ENCODE measurements at places on chromosomes 16 and 17.

GRCh38 chr17:31225831-31226230 lies 71.2 kb downstream of the OMG start:
- no peak for DNase-seq

DNA sequence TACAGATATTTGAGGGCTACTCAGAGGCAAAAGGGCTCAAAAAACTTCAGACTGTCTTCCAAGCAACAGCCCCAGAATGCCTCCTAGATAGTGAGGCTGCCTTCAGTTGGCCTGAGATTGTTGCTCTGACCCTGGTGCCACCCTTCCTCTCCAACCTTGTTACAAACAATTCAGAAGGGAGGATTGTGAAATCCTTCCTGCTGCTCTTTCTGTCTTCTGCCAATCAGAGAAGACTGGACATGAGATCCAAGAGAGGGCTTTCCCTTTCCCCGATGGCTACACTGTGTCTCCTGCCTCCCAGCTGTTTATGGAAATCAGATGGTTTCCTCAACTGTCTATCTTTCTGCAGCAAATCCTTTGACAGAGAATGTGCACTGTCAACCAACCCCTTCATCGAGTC lies 419.9 kb downstream of the CDH13 start:
- no peak for DNase-seq

GRCh38 chr17:13484020-13484419 lies 117.7 kb downstream of the HS3ST3A1 start:
- no peak for DNase-seq

DNA sequence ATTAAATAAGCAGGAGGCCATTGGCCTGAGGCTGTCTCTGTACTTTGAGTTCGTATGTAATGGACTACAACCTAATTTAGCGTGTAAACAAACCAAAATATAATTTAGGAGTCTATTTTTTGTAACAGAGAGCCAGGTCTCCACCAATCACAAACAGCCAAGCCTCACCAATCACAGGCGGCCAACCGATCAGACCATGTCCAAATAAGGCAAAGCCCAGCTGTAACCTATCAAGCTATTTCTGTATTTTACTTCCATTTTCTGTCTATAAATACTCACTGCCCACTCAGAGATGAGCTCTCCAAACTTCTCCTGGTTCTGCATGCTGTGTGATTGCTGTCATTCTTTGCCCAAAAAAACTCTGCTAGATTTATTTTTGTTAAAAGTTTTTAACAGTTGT lies 322.7 kb downstream of the NPIPA8 start:
- no peak for DNase-seq

- no peak for DNase-seq
These were observed 197.6 kb downstream of the MSI2 start for GRCh38 chr17:57453841-57454425.

- DNase-seq, result no peak
These were observed 34.2 kb upstream of the APPBP2 start for GRCh38 chr17:60559995-60560859.

- no peak for DNase-seq
These were observed 936 bp upstream of the RASL10B start for GRCh38 chr17:35730400-35731005.

DNA sequence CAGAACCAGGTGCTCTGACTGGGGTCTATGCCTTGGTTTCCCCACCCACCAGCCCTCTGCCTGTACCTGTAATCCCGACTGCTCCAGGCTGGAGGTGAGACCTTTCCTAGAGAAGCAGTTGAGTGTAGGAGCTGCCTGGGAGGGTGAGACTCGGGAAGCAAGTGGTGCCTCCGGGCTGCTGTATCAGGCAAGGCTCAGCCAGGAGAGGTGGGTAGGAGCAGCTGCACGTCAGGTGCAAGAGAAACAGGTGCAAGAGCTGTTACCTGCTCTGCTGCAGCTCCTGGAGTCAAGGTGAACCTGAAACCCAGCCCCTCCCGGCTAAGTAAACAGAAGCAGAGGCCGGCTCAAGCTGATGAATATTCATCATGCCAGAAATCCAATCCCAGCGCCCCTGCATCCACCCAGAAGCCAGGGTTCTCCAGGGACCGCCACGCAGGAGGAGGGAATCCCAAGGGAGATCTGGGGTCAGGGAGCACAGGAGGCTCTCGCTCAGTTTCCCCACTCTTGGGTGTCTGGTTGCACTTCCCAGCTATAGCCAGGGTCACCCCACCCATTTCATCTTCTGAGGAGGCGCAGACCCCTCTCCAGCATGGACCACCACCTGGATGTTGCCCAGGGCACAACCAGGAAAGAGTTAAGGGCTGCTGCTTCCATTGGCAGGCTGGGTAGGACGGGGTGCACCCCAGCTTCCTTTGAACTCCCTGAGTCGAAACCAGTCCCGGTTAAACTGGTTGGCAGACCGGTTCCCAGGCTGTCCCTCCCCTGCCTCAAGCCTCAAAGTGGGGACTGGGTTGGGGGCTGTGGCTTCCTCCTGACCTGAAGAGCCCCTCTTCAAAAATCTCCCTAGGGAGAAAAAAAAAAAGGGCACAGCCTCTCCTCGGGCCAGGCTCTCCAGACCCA lies at the start of gene PRR15L:
PRR15L (minus strand) TSS at position 293 of the 900 bp plus-strand sequence. CDS start 4,649 bp downstream, outside the sequence.
- no peak for DNase-seq

GRCh38 chr16:9068886-9069285 lies 22.6 kb upstream of the HAPSTR1 start:
- no peak for DNase-seq

GRCh38 chr16:10876799-10877341 lies at the start of gene CIITA:
Gene CIITA (plus strand): TSS chr16:10877202. CDS start chr16:10877331, 129 bp downstream.
- DNase-seq, result no peak

DNA sequence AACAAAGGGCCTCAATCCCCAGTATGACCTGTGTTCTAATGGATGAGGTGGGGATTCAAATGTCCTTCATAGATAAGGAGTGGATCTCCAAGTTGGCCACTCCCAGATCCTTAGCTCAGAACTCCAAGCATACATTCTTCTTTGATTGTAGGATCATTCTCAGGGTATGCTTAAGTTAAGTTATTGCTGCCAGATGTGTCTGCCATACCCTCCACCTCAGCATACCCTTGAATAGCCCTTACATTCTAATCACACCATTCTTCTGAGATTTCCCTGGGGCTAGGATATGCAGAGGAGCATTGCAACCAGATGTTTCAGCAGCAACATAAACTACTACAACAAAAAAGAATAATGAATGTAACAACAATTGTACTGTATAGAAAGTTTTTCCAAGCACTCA lies 1.6 kb upstream of the KRTAP2-4 start:
- DNase-seq, result no peak

DNA sequence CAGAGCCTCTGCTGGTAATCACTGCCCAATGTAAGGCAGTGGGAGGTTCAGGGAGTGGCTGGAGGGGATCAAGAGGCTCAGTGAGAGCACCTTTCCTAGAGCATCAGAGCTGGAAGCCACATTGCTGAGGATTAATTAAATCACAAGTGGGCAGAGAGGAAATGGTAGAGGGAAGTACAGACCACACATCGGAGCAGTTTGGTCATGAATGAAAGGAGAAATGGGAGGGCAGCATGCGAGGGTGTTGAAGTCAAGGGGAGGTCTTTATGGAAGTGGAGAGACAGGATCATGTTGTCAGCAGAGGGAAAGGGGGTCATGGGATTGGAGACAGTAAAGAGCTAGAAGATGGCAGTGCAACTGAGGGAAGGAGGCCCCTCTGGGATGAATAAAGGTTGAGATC lies 2.3 kb downstream of the CCL17 start:
- DNase-seq, result no peak

GRCh38 chr16:23594186-23594585 lies 1.9 kb downstream of the NDUFAB1 start:
- no peak for DNase-seq

- no peak for DNase-seq
These were observed 72.0 kb downstream of the KLHDC4 start for GRCh38 chr16:87693827-87694226.

DNA sequence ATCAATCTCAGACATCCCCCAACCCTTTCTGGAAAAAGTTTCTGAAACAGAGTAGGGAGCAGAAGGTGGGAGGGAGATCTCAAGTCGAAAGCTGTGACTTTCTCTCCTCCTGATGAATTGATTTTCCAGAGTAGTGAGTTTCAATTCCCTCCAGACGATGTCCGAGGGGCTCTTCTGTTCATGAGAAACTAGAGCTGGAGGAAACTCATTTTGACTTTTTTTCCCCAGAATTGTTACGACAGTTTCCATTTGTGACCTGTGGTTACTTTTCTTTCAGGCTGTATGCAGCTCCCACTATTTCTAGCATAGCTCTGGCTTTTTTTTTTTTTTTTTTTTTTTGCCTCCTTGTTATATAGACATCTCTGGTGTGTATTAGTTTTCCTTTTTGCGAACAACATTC lies 422.1 kb upstream of the SALL1 start:
- no peak for DNase-seq

GRCh38 chr17:40611840-40612474 lies 35.7 kb downstream of the SMARCE1 start:
- no peak for DNase-seq

- DNase-seq, result no peak
These were observed 3.7 kb downstream of the ZDHHC7 start for GRCh38 chr16:85007496-85008214.

- DNase-seq, result no peak
These were observed 52.9 kb downstream of the NF1 start for GRCh38 chr17:31147507-31148202.

DNA sequence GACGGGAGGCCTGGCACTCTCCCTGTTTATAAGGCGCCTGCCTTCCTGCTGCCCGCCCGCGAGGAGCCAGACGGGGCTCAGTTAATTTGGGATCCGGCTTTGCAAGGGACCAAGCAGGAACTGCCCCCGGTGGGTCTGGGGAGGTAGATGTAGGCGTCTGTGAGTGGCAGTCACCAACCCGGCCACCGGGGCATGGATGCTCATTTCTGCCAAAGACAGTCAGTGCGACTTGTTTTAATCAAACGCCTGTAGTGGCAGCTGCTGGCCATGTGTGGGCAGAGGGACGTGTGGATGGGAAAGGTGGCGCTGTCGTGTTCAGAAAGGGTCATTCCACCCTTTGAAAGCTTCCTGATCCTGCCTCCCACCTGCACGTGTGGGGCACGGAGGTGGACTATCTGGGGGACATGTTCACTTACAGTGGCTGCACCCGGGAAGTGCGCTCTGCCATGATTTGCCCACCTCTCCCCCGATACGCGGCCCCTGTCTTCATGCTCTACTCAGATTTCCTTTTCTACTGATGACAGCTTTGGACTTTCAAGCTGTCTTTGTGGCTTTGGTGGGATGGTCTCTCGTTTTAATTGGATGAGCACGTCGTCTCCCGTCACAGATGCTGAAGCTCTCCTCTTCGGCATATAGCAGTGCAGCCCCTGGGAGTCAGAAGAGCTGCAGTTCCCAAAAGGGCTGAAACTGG lies 60.3 kb upstream of the CIBAR2 start:
- DNase-seq, result no peak

DNA sequence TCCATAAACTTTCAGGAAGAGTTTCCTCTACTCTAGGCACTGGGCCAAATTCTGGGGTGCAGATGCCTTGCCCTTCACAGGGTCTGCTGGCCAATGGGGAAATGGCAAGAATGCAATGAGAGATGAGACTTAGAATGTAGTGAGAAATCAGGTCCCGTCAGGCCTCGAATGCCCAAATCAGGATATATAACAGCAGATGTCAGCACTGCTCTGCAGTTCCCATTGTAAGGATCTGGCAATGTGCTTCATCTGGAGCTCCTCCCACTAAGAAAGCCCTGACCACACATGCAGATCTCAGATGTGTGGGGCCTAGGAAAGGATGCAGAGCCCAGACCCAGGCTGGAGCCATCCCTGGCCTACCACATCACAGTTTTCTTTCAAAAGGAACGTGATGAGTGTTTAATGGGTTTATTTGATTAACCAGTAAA lies 13.9 kb upstream of the LPCAT2 start:
- no peak for DNase-seq

DNA sequence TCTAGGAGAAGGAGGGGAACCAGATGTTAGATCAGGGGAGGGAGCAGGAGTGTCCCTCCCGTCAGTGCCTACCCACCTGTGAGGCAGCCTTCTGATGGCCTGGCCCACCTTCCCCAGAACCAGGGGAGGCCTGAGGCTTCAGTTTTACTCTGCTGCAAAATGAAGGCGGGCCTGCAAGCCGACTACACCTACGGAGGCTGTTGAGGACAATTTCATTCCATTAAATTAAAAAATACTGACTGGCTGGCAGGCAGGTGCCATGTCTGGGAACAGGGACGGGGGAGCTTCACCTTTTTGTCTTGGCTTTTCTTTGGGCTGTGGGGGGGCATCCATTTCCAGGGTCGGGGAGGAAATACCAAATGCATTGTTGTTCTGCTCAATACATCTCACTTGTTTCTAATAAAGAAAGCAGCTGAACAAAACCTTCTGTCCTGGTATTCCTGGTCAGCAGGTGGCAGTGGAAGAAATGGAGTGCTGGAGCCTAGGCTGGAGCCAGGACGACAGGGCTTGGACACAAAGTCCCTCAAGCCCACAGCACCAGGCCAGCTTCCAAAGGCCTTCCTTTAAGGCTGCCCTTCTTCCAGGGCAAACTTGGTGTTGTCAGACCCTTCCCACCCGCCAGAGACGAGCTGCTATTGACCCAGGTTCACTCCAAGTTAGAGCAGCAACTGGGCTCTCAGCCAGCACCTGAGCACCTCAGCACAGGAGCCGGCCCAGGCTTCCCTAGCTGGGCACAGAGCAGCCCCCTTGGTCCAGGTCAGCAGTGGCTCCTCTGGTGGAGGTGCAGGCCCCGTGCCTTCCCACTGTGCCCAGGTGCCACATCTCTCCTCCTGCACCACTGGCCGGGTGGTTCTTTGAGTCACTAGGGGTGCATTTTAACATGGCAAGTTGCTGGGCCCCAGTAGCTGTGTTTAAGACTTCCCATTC lies 23.5 kb downstream of the PLCD3 start:
- no peak for DNase-seq

GRCh38 chr16:57756424-57757325 lies 21.1 kb downstream of the KATNB1 start:
- no peak for DNase-seq

- no peak for DNase-seq
These were observed 218.3 kb downstream of the SOX9 start for GRCh38 chr17:72338847-72339790.

GRCh38 chr17:67477687-67478086 lies 100.6 kb downstream of the PITPNC1 start:
- DNase-seq, result no peak

DNA sequence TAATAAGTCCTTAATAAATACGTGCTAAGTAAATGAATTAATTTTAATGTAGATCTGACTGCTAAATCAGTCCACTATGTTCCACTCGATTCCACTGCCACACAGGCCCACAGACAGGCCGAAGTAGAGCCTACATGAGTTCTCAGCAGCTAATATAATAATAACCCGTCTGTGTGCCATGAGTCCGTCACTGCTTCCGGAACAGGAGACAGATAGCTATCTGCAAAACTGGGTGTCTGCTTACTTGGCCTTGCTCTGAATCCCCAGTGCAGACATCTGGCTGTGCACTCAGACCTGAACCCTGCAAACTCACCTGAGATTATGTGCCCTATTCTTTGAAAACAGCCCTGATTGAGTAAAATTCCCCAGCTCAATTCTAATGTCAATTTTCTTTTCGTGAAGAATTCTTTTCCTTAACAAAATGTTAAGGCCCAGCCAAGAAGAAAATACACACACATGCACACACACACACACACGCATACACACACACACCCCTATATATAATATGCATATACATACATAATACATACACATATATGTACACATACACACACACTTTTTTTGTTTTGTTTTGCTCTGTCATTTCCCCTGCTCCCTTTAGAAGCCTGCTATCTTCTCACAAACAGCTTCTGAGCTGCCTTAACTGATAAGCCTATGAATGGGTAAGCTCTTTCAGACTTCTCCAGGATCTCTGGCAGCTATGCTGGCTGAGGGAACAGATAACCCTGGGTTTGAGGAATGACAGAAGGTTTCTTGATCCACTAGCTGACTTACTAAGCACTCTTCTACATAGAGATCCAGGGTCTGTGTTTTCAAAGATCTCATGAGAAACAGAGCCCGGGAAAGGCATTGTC lies 39.8 kb upstream of the TOM1L1 start:
- no peak for DNase-seq
